ENCODE measurements at places on chromosomes 7 and 10. TPM values are rescaled to one million over a fixed set of nuclear protein-coding genes. Genes with fewer than 3 reads are reported as not detected.

The SEPTIN7 gene
- total RNA-seq = 181 TPM

The IFIT1B gene
- total RNA-seq = not detected

The TRIM8 gene
- 323 TPM for total RNA-seq

The FKBP6 gene
- not detected for total RNA-seq

The UBE2H gene
- total RNA-seq = 72.9 TPM

The FAM237B gene
- not detected for total RNA-seq

The PAPOLB gene
- under 0.01 TPM for total RNA-seq

The ST8SIA6 gene
- 0.14 TPM for total RNA-seq

The SYNPO2L gene
- total RNA-seq = 0.43 TPM

The CCT6A gene
- 184 TPM for total RNA-seq
